ENCODE measurements at places on chromosomes 1 and 21.

DNA sequence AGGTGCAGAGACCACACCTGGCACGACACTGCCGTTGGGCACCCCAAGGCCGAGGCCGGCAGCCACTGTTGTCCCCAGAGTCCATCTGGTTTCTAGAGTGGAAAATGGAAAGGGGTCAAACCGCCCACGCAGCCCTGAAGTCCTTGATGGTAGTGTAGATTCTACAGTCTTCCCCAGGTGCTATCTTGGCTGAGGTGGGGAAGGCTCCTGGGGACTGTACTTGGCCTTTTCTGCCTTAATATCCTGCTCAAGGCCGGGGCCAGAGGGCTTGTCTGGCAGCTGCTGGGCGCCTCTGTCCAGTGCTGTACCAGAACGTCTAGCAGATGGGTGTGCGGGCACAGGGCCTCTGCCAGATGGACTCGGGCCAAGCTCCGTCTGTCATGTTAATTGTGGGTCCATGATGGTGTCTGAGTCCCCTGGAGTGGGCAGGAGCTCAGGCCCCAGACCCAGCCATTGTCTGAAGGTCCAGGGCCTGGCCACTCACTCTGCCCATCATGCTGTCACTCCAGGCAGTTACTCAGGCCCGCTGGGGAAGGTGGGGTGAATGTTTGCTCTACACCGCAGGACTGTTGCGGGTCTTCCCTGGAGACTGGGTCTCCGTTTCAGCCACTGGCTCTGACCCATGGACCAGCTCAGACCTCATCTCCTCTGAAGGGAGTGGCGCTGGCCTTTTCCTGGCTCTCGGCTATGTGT is 161.9 kb upstream of the COL6A1 start:
- H3K4me3 ChIP-seq, result no peak overlapping the region
- peaks cover 4% of the 10 kb centered on the region for H3K4me1 ChIP-seq
- no peak overlapping the region for H3K27ac ChIP-seq
- DNase-seq, result no peak

GRCh38 chr21:46153247-46154154 is 1.9 kb downstream of the FTCD start:
- no peak overlapping the region for H3K4me3 ChIP-seq
- no peak for DNase-seq
- no peaks in the 10 kb centered on the region for H3K27me3 ChIP-seq
- H3K36me3 ChIP-seq, result no peaks in the 10 kb centered on the region

DNA sequence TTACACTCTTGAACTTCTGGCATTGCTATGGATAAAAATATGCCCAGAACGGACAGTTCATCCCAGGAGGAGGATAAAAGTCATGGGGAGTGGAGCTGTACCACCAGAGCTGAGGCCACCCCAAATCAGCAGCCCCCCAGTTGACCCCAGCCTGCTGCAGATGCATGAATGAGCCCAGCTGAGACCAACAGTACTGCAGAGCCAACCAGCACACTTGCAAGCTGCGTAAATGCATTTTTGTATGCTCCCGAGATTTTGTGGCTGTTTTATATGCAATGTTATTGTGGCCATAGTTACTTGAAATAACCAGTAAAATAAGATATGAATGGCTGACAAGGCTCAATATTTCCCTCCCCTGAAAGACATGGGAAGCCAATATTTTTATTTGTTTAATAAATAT is 264.6 kb downstream of the DUSP10 start:
- no peak overlapping the region for H3K27ac ChIP-seq
- no peak for DNase-seq
- H3K4me1 ChIP-seq, result no peaks in the 10 kb centered on the region

DNA sequence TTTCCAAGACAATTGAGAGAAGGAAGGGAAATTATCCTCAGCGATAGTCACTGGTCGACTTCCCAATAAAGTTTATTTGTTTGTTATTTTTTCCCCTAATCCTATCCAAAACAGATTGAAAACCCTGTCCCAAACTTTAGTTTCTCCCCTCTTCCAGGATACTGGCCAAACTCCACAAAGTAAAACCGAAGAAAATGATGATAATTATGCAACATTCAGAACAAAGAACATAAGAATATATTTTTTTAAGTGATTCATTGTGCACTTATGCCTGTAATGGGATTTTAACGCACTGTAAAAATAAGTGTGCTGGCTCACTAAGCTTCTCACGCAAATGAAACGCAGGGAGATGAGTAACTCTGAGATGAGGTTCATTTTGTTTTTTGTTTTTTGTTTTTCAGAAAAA is 6.0 kb downstream of the GLIS1 start:
- H3K27me3 ChIP-seq, result peaks cover 7% of the 10 kb centered on the region
- no peak overlapping the region for H3K4me3 ChIP-seq
- H3K4me1 ChIP-seq, result no peaks in the 10 kb centered on the region

GRCh38 chr1:9459816-9460407 is 79.4 kb upstream of the SLC25A33 start:
- no peaks in the 10 kb centered on the region for H3K4me1 ChIP-seq
- no peak overlapping the region for H3K27ac ChIP-seq
- H3K36me3 ChIP-seq, result no peaks in the 10 kb centered on the region
- no peak overlapping the region for H3K4me3 ChIP-seq
- no peak for DNase-seq

GRCh38 chr1:61638911-61639605 is 85.9 kb downstream of the TM2D1 start:
- H3K4me3 ChIP-seq, result no peak overlapping the region
- DNase-seq, result no peak
- H3K4me1 ChIP-seq, result 0 out of 2 replicates have a peak, but pooled peaks cover 4% of the 10 kb centered on the region
- H3K36me3 ChIP-seq, result no peaks in the 10 kb centered on the region
- H3K27me3 ChIP-seq, result no peaks in the 10 kb centered on the region
- no peak overlapping the region for H3K27ac ChIP-seq

DNA sequence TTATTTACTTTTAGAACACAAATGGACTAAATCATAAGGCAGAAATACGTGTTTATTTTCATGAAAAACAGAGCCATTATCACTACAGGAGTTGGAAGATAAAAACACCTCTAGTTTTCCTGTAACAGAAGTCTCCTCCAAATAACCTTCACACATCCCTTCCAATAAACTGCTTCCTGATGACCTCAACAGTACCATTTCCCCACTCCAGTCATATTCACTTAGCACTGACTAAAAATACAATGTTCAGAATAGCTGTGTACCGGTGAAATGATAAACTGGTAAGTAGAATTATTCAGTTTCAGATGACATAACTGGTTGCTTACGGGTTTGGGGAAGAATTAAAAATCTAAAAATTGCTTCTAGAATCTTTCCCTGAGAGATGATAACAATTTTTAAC is 137.9 kb downstream of the DENND1B start:
- H3K4me1 ChIP-seq, result no peaks in the 10 kb centered on the region
- DNase-seq, result no peak
- H3K27ac ChIP-seq, result no peak overlapping the region
- no peak overlapping the region for H3K4me3 ChIP-seq
- H3K27me3 ChIP-seq, result no peaks in the 10 kb centered on the region

DNA sequence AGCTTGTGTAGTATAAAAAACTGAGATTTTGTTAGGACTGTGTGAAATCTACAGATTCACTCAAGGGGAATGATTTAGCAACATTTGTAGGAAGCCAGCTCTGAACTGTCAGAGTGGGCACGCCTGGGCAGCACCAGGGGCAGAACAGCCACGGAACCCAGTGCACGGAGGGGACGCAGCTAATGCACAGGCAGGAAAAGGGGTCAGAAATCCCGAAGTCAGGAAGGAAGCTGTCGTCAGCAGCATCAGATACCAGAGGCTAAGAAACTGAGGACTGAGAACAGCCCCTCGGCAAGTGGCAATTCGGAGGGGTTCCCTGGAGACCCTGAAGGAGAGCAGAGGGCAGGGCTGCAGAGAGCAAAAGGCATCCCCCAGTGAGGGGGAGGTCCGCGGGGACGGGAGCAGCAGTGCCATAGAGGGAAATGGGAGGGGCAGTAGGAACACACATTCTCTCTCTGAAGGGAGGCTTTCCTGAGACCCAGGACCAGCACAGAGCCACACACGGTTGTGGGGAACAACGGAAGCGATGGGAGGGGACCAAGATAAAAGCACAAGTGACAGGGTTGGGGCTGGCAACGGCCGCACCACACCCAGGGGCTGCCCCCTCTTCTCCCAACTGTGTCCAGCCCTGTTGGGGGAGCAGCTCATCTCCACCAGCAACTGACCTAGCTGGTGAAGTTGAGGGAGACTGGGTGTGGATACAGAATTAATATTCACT is 12.7 kb downstream of the UBE2J2 start:
- no peak overlapping the region for H3K27ac ChIP-seq
- H3K36me3 ChIP-seq, result peaks cover 22% of the 10 kb centered on the region
- no peak overlapping the region for H3K4me3 ChIP-seq
- no peak for DNase-seq

GRCh38 chr1:196611873-196612272 is 3.6 kb upstream of the KCNT2 start:
- no peak overlapping the region for H3K4me3 ChIP-seq
- no peak overlapping the region for H3K27ac ChIP-seq
- DNase-seq, result no peak
- H3K27me3 ChIP-seq, result peaks cover 18% of the 10 kb centered on the region

DNA sequence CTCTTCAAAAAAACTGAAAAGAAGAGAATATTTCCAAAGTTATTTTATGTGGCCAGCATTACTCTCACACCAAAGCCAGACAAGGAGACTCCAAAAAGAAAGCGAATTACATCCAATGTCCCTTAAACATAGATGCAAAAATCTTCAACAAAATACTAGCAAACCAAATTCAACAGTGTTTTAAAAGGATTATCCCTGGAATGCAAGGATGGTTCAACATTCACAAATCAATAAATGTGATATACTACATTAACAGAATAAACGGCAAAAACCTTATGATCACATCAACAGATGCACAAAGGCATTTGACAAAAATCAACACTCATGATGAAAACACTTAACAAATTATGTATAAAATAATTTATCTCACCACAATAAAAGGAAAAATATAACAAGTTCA is 207.8 kb downstream of the DENND1B start:
- no peaks in the 10 kb centered on the region for H3K27me3 ChIP-seq
- no peak overlapping the region for H3K4me3 ChIP-seq
- H3K36me3 ChIP-seq, result no peaks in the 10 kb centered on the region
- DNase-seq, result no peak

DNA sequence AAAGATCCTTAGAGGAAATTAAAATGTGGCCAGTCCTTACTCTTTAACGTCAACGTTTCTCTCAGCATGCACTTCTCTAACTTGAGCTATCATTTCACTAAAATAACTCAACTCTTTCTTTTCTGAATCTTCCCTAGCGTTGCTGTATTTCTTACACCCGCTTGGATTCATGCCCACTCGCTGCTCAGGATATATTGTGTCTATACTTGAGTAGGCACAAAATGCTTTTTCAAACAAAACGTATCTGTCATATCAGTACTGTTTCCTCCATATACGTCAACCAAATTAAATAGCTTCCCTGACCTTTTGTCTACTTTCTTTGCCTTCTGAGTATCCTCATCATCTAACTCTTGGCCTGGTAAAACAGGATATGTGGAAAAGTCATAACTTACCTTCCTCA is 549.7 kb downstream of the SMYD3 start:
- H3K4me3 ChIP-seq, result no peak overlapping the region
- H3K4me1 ChIP-seq, result peaks cover 15% of the 10 kb centered on the region
- no peak overlapping the region for H3K27ac ChIP-seq
- H3K27me3 ChIP-seq, result no peaks in the 10 kb centered on the region
- DNase-seq, result no peak
- no peaks in the 10 kb centered on the region for H3K36me3 ChIP-seq

GRCh38 chr1:205451759-205452164 is 4.1 kb downstream of the BLACAT1 start:
- H3K27me3 ChIP-seq, result peaks cover 12% of the 10 kb centered on the region
- H3K4me3 ChIP-seq, result no peak overlapping the region
- peaks cover 5% of the 10 kb centered on the region for H3K4me1 ChIP-seq
- H3K27ac ChIP-seq, result no peak overlapping the region
- DNase-seq, result no peak
- no peaks in the 10 kb centered on the region for H3K36me3 ChIP-seq

- H3K27me3 ChIP-seq, result no peaks in the 10 kb centered on the region
- no peak overlapping the region for H3K4me3 ChIP-seq
- H3K27ac ChIP-seq, result no peak overlapping the region
- no peaks in the 10 kb centered on the region for H3K36me3 ChIP-seq
- H3K4me1 ChIP-seq, result no peaks in the 10 kb centered on the region
Measured at GRCh38 chr1:88649932-88650331, 34.1 kb upstream of the PKN2 start.

DNA sequence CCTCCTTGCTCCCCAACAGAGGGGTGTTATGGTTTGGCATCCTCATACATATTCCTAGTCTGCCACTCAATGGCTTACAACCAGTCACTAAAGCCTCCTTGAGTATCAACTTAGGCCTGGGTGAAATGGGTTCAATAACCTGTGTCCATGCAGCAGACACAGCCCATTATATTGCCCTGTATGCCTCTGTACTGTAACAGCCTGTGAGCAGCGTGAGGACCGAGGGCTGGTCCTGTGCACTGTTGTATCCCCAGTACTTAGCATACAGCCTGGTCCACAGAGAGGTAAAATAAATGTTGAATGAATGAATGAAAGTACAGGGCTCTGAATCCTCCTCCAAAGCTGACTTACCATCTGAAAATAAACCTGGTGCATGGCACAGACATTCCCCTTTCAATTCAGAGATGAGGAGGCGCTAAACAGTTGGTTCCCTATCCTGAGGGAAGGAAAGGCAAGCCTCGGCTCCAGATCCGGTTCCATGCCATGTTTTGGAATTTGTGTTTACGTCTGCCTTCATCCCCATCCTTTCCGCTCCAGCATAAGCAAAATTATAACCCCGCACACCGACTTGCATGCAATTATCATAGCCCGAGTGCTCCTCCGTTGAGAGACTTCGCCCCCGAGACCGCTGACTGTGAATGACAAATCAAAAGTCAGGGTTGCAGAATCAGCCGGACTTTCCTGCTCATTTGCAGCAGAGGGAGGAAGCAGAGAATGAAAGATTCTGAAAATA is 45.0 kb upstream of the DNAJC6 start:
- no peak overlapping the region for H3K4me3 ChIP-seq
- no peak for DNase-seq
- no peaks in the 10 kb centered on the region for H3K4me1 ChIP-seq
- H3K36me3 ChIP-seq, result no peaks in the 10 kb centered on the region
- no peak overlapping the region for H3K27ac ChIP-seq

- H3K36me3 ChIP-seq, result no peaks in the 10 kb centered on the region
- H3K4me1 ChIP-seq, result no peaks in the 10 kb centered on the region
- no peaks in the 10 kb centered on the region for H3K27me3 ChIP-seq
- H3K27ac ChIP-seq, result no peak overlapping the region
- DNase-seq, result no peak
- H3K4me3 ChIP-seq, result no peak overlapping the region
Measured at GRCh38 chr1:207578796-207579435, 66.0 kb upstream of the CR1L start.

GRCh38 chr1:17551755-17552234 is 12.3 kb downstream of the ARHGEF10L start:
- H3K27ac ChIP-seq, result no peak overlapping the region
- H3K4me3 ChIP-seq, result no peak overlapping the region
- DNase-seq, result no peak
- no peaks in the 10 kb centered on the region for H3K27me3 ChIP-seq
- no peaks in the 10 kb centered on the region for H3K36me3 ChIP-seq

All from GM12878 (cell line).